ENCODE measurements at places on chromosomes 4 and X.

GRCh38 chrX:47743504-47743903 is 84.5 kb upstream of the UXT start:
- DNase-seq = no peak

GRCh38 chr4:22903913-22904312 is 211.2 kb downstream of the GBA3 start:
- DNase-seq = no peak

DNA sequence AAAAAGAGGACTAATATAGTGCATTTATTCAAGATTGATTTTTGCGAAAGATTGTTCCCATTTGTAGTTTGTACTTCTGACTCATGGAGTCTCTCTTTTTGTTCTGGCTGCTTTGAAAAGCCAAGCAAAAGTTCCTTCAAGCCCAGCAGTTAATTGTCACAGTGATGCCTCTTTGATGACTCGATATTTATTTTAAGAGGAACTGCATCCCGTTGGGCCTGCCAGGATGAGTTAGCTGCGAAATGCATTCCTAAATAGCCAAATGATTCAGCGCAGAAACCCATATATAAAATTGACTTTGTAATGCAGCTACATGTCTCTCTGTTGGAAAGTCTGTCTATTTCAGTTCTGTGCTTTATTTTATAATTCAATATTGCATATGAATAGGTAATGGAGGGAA is 295.1 kb downstream of the GBA3 start:
- no peak for DNase-seq

DNA sequence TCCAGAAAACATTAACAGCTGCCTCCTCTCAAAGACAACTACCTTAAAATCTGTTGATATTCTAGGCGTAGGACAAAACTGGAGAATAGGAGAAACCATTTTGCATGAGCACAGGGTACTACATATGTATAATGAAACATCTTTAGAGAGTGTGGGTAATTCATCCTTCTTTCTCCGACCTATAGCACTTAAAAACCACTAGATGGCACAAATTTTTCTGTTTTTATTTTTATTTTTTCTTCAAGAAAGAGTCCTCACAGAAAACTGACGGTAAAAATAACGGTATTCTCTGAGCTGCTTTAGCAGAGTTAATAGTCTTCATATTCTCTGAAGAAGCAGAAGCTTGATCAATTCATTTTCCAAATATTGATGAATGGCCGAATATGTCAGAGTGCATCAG is 14.6 kb downstream of the SMIM31 start:
- DNase-seq = no peak

GRCh38 chr4:10116569-10117358 is at the start of gene WDR1:
Gene WDR1, minus strand, starts transcription at chr4:10116799. Its CDS starts 133 bp downstream, at chr4:10116666.
- peak; percentile 90 for DNase-seq

DNA sequence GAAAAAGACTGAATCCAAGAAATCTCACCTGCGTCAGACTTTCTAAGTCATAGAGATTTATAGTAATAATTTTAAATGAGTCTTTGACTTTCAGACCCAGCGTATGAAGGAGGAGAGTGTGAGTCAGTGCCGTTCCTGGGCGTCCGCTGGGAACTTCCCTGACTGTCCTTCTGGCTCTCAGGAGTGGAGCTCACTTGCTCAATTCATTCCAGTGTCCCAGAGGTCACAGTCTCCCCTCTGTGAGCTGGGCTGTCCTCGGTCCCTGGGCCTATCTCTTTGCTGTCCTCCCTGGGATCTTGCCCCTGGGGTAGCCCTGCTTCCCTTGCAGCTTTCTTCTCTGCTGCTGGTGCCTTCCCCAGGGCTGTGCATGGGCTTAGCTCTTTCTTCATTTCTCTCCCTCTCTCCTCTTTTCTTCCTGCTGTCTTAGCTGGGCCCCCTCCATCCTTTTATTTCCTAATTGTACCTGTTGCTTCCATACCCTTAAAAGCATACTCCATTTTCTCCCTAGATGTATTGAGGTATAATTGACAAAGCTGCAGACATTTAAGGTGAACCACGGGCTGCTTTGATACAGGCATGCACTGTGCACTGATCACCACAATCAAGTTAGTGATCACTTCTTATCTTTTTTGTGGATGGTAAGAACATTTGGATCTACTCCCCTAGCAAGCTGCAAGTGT is 11.6 kb downstream of the SORBS2 start:
- DNase-seq = no peak
